ENCODE measurements at places on chromosomes 3 and 15.

DNA sequence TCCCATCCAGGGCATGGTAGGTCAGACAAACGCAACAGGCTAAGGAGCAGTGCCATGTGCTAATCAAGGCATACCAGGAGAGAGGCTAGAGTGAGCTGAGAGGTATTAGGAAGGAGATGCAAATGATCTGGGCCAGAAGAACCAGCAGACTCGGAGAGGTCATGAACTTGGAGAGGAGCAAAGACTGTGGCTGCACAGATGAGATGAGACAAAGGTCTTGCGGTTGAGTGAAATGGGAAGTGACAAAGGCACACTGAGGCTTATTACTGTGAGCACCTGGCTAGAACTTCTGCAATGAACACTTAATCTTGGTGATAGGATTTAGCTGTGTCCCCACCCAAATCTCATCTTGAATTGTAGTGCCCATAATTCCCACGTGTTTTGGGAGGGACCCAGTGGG lies 380.2 kb downstream of the ULK4 start:
- peak; percentile 4 for DNase-seq

- no peak for DNase-seq
Observed at GRCh38 chr3:6585360-6585759, 275.6 kb upstream of the GRM7 start.

DNA sequence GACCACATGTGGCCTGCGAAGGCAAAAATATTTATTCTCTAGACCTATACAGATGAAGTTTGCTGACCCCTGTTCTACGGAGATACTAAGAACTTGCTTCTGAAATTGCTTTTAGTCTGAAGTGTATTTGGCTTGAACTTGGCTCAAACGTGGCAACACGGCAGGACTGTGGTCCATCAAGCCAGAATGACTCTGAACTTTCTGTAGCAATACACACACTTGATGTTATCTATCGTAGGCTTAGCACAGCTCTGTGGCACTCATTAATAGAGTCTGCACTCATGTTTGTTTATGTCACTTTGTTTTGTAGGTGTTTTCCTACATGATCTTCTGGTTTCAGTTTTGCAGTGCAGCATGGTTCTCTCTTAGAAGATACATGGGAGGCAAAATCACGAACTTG lies 298.1 kb downstream of the ADAMTS17 start:
- DNase-seq, result no peak

DNA sequence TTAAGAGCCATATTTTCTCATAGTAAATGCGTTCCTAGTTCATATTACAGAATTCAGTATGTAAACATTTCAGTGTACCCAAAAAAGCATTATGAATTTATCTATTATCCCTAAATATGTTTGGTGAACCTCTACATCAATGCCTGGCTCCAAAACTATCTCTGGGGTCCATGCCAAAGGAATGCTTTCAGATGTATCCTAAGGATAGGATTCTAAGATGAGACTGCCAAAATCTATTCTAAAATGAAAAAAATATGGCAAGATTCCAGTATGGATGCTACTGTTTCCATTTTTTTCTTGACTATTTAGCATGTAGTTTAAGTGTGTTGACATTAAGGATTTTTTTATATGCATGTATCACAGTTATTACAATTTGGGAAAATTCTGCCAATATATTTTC lies 18.8 kb downstream of the EIF5A2 start:
- no peak for DNase-seq

- DNase-seq, result peak; percentile 8
Observed at GRCh38 chr3:126213379-126214028, 33.1 kb upstream of the ALDH1L1 start.

DNA sequence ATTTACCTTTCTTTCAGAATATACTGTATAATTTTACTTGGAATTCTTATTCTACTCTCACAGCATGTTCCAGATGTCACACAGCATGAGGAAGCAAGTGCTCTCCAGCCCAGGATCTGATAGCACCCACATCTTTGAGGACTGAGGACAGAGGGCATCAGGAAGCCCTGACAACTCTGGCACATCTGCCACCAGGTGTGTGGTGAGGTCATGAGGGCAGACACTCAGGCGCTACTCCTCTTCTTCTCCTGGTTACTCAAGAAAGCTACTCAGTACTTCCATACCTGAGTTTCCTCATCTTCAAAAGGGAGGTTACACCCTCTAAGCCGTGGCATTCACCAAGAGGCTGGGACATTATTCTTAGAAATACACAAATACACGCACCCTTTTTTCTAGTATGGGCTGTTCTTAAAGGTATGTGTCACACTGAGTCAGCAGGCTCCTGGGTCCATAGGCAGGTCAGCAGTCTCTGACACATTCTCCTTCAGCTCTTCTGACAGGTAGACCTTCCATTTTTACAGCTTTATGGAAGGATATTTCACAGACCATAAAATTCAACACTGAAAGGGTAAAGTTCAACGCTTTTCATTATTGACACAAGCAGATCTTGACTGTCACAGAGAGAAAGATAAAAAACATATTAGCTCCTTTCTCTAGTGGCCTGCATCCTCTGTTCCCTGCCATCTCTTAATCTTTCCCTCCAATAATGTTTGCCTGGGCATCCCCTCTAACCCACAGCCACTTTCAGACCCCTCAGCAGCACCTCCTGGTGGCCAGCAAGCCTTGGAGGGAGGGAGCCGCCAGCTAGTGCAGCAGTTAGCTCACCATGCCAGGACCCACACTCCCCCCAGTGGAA lies 103.2 kb upstream of the TJP1 start:
- peak; percentile 37 for DNase-seq

DNA sequence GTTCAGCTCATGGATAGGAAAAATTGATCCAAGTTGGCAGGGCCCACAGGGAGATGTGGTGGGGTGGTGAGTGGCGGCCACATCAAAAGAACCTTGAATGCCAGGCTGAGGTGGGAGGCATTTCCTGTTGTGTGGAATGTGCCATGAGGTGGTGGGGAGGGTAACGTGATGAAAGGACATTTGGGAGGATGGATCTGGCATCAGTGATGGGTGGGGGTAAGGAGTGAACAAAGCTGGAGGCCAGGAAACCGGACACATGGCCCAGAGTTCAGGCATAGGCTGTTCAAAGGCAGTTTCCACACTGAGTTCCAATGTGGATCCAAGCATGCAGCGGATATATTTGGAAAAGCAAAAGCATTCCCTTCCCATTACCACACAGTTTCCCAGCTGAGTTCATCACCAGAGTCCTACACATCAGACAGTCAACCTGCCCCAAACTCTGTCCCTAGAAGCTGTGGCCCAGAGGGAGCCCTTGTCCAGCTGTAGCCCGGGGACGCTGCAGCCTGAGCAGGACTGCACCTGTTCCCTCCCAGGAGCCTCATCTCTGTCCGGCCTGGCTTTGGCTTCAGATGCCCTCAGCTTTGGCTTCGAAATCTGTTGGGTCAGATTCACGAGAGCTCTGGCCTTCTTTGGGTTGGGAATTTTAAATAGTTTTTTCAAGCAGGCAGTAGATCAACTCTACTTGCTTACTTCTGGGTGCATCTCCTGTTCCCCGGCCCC lies 37.8 kb upstream of the GOLGA6B start:
- DNase-seq, result no peak

DNA sequence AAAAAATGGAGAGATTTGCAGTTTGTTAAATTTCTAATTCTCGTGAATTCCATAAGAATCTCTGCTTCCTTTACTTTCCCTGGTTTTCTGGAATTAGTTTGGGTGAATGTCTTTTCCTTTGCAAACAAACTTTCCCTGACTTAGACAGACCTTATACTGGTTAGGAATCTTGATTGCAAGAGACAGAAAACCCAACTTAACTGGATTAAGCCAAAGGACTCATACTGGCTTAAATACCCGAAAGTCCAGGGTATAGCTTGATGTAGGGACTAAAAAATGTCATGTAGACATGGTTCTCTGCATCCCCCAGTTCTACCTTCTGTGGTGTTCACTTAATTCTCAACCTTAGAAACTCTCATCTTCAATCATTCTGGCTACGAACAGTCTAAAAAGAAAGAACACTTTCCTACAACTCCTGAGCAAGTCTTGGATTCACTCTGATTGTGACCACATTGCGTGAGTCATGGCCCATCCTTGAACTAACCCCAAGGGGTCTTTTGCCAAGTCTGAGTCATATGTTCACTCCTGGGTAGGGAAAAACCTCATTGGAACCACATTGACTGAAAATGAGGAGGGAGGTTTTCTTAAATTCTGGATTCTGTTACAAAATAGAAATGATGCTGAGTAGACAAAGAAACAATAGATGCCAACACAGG lies 136.0 kb upstream of the DAZL start:
- DNase-seq, result no peak

DNA sequence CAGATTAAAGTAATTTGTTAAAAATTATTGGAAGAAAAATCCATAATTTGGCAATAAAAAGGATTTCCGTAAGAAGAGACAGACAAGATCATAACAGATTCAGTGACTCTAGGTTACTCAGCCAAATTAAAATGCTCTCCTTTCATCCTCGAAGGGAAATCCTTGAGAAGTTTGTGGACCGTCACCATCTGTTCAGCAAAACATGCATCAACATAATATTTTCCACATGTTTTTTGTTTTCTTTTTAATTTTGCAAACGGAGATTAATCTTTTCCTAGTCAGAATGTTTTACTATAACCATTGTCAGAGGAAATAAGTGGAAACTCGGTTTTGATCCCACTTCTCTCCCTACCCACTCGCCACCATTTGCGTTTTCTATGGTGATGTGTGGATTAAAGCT lies 128.3 kb downstream of the TMCO5A start:
- DNase-seq, result no peak

DNA sequence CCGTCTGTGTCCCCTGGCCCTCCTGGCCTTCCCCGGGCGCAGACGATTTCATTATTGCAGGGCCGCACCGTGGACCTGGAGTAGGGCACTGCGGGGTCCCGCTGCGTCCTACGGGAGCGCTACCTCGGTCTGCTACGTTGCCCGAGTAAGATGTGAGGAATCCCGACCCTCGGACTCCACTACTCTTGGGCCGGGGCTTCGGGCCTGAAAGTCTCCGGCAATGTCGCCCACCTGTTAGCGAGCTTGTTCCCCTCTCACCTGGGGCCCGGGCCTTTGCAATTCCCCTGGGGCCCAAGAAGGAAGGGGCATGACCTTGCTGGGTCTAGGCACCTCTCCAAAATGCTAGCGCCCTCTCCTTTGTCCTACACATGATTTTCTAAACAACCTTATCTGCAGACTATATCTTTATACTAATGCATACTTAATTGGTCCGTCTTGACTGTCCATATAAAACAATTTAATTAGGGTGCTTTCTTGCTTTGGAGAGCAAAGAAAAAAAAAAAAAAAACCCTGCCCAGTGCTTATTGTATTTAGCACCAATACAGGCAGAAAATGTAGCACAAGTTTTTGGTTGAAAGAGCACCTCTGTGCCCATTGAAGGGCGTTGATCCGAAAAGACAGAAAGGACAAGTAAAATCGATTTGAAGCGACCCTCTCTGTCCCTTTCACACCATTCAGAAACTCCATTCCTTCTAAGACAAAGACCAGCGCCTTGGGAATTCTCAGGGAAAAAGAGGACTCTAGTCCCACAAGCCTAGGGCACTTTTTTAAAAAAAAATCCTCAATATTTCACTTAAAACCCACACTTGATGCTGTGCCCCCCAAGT lies 7.0 kb upstream of the NR2F2 start:
- no peak for DNase-seq

GRCh38 chr15:35023804-35024203 lies 35.7 kb upstream of the ZNF770 start:
- no peak for DNase-seq

GRCh38 chr3:188179006-188179966 lies 25.3 kb downstream of the LPP start:
- no peak for DNase-seq

- no peak for DNase-seq
Observed at GRCh38 chr3:18215639-18216038, 209.5 kb downstream of the SATB1 start.

GRCh38 chr3:61847784-61848462 lies 286.6 kb downstream of the PTPRG start:
- DNase-seq, result no peak

- no peak for DNase-seq
Observed at GRCh38 chr3:158470944-158471638, 99.9 kb upstream of the MLF1 start.

- DNase-seq, result no peak
Observed at GRCh38 chr3:82494977-82495489, 733.6 kb upstream of the GBE1 start.

DNA sequence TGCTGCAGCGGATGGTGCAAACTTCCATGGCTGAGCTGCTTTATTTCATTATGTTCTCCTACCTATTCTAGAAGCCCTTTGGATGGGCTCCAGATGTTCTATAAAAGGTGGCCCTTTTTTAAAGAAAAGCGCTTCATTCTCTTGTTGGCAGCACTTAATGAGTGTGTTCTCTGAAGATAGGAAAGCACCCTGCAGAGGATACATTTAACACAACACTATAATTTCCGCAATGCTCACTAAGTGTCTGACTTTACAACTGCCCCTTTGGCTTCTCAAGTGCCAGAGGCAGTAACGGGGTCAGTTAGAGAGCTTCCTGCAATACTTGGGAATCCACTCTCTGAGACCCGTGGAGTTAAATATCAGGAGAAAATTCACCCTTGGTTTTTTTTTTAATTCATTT lies 88.1 kb downstream of the MDFIC2 start:
- no peak for DNase-seq

DNA sequence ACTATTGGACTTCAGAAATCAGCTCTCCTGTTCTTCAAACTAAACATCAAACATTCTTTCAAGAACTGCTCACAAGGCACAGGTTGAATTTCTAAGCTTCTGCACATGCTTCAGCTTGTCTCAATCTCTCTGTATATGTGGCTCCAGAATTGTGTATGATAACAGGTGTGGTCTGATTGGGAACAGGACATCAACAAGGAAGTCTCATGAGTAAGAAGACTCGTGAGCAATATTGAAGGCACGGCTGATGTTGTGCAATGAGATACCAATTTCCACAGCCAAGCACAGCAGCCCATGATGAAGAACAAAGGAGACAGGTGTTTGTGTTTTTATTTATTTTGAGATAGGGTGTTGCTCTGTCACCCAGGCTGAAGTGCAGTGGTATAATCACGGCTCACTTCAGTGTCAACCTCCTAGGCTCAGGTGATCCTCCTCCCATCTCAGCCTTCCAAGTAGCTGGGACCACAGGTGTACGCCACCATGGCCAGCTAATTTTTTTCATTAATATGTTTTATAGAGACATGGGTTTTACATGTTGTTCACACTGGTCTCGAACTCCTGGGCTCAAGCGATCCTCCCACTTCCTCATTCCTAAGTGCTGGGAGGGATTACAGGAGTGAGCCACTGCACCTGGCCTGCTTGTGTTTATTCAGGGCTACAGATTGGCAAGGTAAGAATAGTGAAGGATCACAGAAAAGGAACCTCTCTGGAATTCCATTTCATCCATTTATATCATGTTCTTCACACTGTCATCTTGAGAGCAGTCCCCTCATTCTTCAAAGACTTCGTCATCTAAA lies 32.2 kb upstream of the ABHD17C start:
- no peak for DNase-seq

GRCh38 chr15:98144388-98144787 lies 183.9 kb downstream of the ARRDC4 start:
- DNase-seq, result no peak

DNA sequence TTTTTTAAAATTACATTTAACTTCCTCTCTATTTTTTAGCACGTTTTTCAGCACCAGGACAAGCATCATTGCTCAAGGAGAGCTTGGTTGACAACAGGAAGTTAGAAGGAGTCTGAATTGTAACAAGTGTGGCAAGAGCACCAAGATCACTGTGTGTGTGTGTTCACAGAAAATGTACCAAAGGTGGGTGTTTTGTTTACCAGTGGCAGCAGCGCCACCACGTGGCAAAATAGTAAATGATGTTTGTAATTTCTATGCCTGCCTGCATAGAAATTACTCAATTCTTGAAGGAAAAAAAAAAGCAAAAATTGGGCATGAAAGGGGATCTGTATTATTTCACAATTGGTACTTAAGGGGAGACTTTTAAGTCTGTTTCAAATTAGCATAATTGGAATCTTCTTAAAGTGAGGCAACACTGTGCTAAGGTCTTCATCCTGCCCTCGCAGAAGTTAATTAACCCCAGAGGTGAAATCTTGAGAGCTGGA lies 7.4 kb upstream of the U2SURP start:
- peak; percentile 89 for DNase-seq

Data from common myeloid progenitor, CD34-positive (primary cell).